IPS DF 19.7 (cell line): ENCODE measurements at places on chromosomes 16 and 17.

DNA sequence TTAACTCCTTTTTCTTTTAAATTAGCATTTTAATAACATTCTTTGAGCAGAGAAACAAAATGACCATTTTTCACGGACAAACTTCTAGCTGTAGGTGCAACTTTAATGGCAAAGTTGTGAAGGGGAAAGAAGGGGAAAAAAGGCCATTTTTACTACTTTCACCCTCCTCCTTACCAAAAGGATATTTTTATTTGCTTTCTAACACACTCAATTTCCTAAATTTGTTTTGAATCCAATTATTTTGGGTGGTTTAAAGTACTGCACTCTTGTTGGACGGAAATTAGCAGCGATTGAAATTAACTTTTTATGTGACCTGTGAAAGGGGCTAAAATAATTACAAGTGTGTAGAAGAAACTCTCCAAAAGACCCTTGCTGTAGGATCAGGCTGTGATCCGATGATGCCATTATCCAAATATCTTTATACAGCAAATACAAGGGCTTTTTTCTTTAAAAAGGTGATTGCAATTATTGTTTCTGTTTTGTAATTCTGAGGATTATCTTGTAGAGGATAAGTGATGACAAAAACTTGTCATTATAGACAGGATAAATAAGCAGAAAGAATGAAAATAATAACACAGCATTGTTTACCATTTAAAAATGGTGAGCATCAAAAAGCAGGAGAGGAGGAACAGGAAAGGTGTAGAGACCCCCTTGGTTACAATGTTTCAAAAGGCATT lies 42.4 kb downstream of the SNX11 start:
- DNase-seq, result no peak

DNA sequence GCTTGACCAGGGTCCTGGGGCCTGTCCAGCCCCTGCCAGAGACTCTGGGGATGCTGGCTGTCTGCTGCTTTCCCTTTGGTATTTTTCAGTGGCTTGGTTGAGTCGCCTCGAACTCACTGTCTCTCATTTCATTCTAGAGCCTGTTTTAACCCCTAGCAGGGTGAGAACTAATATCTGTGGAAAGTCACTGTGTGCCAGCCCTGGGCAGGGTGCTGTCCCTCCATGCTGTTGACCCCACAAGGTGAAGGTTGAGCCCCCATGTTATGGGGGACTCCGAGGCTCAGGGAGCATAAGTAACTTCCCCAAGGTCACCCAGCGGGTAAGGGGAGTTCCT lies 33.0 kb downstream of the DCAKD start:
- no peak for DNase-seq

DNA sequence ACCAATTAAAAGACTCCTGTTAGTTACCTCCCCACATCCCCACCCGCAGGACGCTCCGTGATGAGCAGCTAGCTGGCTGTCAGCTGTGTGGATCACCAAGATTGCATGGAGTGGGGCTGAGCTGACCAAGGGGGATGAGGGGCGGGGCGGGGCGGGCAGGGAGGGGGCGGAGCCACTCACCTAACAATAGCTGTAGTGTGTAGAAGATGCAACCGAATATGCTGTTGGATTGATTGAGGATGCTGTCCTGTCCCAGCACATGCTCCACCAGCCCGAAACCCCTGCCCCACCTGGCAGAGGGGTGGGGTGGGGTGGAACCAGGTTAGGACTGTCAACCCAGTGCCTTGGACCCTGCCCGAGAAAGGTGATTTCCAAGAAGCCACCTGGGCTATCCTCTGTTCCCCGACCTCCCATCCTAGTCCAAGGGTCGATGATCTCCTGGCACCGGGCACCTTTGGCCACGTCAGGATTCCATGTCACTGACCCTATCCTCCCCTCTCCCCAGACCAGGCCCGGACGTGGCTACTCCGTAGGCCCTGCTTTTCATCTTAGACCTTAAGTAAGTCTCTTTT lies 1.4 kb downstream of the VKORC1 start:
- DNase-seq, result no peak

DNA sequence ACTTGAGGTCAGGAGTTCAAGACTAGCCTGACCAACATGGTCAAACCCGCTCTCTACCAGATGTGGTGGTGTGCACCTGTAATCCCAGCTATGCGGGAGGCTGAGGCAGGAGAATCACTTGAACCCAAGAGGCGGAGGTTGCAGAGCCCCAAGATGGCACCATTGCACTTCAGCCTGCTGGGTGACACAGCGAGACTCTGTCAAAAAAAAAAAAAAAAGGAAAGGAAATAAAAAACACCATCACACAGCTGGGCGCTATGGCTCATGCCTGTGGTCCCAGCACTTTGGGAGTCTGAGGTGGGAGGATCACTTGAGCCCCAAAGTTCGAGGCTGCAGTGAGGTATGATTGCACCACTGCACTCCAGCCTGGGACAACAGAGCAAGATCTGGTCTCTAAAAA lies 13.3 kb upstream of the SBK1 start:
- no peak for DNase-seq
